ENCODE measurements at places on chromosomes 4 and X. TPM values are rescaled to one million over a fixed set of nuclear protein-coding genes. Genes with fewer than 3 reads are reported as not detected.

- no peaks in the 10 kb centered on the region for H3K27me3 ChIP-seq
- H3K27ac ChIP-seq: no peak overlapping the region
- H3K36me3 ChIP-seq: no peaks in the 10 kb centered on the region
- no peak for DNase-seq
Observed at GRCh38 chr4:13267091-13267490, 217.0 kb downstream of the RAB28 start.

- no peaks in the 10 kb centered on the region for H3K27me3 ChIP-seq
- no peak overlapping the region for H3K27ac ChIP-seq
- H3K36me3 ChIP-seq: no peaks in the 10 kb centered on the region
- no peak for DNase-seq
- H3K4me3 ChIP-seq: no peak overlapping the region
- H3K4me1 ChIP-seq: no peaks in the 10 kb centered on the region
Observed at GRCh38 chr4:92381616-92382015, 77.8 kb downstream of the GRID2 start.

- DNase-seq: no peak
- H3K36me3 ChIP-seq: no peaks in the 10 kb centered on the region
- no peak overlapping the region for H3K4me3 ChIP-seq
- H3K27me3 ChIP-seq: no peaks in the 10 kb centered on the region
- no peaks in the 10 kb centered on the region for H3K4me1 ChIP-seq
Observed at GRCh38 chr4:176778063-176778462, 14.7 kb downstream of the VEGFC start.

DNA sequence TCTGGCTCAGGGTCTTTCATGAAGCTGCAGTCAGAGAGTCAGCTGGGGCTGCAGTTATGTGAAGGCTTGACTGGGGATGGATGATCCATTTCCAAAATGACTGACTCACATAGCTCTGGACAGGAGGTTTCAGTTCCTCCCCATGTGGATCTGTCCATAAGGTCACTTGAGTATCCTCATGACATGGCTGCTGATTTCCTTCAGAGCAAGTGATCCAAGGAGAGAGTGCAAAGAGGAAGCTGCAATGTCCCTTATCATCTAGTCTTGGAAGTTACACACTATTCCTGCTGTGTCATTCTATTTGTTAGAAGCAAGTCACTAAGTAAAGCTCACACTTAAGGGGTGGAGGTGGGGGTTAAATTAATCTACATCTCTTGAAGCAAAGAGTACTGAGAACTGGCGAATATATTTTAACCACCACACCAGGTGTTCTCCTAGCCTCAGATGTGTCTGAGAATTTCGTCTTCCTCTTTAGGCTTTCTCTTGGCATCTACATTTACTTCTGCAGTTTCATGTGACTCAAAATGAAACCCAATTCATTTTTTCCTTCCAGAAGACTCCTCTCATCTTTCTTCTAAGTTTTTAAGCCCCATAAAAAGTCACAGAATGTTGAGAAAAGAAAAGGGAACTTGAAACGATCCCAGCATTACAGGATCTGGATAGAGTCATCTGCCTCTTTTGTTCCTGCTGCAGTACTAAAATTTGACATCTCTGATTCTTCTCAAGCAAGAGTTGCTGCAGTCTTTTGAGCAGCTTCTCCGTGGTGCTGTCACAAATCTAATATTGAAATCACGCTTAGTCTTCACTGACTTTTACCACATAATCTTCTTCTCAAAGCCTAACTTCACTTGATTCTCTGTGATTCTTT lies 3.8 kb upstream of the GRPR start:
- H3K36me3 ChIP-seq: no peaks in the 10 kb centered on the region
- no peak overlapping the region for H3K27ac ChIP-seq
- H3K27me3 ChIP-seq: peaks cover 15% of the 10 kb centered on the region
- H3K4me3 ChIP-seq: no peak overlapping the region

GRCh38 chrX:2498781-2499302 lies 1.9 kb downstream of the DHRSX start:
- peaks cover 11% of the 10 kb centered on the region for H3K36me3 ChIP-seq
- DNase-seq: no peak
- peak overlapping the region; percentile 76 for H3K4me3 ChIP-seq
- no peaks in the 10 kb centered on the region for H3K27me3 ChIP-seq

DNA sequence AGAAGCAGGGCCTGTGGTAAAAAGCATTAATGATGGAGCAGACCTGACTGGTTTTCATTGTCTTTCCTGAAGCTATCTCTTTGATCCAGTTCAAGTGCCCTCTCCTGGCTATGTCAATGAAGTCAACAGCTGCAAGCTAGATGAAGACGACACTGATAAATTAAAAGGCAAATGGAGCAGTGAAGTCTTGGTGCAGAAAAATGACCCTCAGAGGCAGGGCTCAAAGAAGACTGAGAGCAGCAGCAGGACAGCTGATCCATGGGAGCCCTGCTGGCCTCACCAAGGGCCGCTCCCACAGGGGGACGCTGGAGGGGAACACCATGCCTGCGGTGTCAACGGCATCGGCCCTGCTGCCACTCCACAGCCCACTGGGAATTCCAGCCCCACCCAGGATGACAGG lies 96.2 kb downstream of the RELL1 start:
- H3K4me1 ChIP-seq: no peaks in the 10 kb centered on the region
- H3K27me3 ChIP-seq: peaks cover 2% of the 10 kb centered on the region
- no peaks in the 10 kb centered on the region for H3K36me3 ChIP-seq
- no peak for DNase-seq
- H3K4me3 ChIP-seq: no peak overlapping the region

GRCh38 chrX:9518051-9518450 lies 53.2 kb downstream of the TBL1X start:
- DNase-seq: no peak
- no peaks in the 10 kb centered on the region for H3K27me3 ChIP-seq
- no peak overlapping the region for H3K4me3 ChIP-seq
- peaks cover 13% of the 10 kb centered on the region for H3K36me3 ChIP-seq

DNA sequence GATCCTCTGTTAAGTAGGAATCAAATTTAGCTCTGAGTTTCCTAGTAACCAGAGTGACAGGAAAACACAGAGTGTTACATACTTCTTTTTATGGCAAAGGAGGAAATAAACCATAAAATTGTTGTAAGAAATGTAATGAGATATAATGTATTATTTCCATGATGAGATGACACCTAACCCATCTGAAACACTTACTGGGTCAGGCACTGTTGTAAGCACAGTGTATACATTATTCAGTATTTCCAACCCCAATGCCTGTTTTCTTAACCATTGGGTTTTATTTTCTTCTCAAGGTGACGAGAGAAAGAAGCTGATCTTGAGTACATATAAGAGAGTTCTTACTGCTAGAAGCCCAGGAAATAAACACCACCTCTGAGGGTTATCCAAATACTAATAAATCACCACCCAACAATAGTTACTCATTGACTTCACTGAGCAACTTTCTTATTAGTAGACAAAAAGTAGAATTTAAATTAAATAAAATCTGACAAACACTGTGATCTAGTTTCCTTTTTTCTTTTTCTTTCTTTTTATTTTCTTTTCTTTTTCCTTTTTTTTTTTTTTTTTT lies 4.2 kb upstream of the ENAM start:
- H3K27ac ChIP-seq: no peak overlapping the region
- H3K27me3 ChIP-seq: peaks cover 1% of the 10 kb centered on the region
- no peaks in the 10 kb centered on the region for H3K36me3 ChIP-seq
- no peak for DNase-seq
- peaks cover 2% of the 10 kb centered on the region for H3K4me1 ChIP-seq
- no peak overlapping the region for H3K4me3 ChIP-seq

DNA sequence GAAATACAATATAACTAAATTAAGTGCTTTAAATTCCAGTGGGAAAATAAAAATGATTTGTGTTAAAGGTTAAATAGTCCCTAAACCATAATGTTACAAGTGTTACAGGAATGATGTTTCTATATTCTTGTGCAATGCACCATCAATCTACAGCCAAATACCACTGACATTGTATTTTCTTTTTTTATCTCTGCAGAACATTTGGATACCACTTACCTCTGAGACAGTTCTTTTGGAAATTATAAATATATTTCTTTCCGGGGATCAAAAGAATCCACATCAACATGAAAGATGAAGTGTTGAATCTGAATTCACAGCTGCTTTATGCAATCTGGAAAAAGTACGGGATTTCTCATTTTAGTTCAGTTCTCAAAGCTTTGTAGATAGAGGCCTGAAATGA lies 518.3 kb upstream of the AGA start:
- no peak for DNase-seq
- H3K27ac ChIP-seq: no peak overlapping the region
- no peaks in the 10 kb centered on the region for H3K36me3 ChIP-seq
- H3K27me3 ChIP-seq: no peaks in the 10 kb centered on the region
- no peak overlapping the region for H3K4me3 ChIP-seq
- H3K4me1 ChIP-seq: no peaks in the 10 kb centered on the region

DNA sequence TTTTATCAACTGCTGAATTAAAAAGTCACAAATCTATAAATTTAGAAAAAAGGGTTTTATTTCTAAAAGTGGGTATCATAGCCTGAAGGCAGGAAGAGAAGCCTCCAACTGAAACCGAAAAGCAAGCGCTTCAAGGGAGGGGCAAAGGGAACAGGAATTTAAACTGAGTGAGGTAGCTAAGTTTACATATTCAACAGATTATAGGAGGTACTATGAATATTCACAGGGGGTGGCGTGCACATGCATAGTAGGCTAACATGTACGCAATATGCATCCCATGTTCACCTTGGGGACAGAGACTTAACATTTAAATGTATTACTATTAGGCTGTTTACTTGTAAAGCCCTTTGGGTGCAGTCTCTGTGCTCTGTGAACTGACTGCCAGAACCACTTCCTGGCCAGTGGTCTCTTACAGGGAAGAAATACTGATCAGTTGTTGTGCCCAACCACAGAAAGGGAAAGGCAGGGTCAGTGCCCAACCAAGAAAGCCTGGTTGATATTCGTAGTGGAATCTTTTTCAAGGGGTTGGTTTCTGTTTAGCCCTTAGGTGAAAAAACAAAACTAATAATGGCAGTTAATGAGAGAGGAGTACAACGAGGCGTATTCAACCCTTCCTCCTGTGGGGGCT lies 168.7 kb upstream of the GALNTL6 start:
- no peak overlapping the region for H3K4me3 ChIP-seq
- DNase-seq: no peak
- H3K27ac ChIP-seq: no peak overlapping the region
- H3K4me1 ChIP-seq: peaks cover 10% of the 10 kb centered on the region
- H3K36me3 ChIP-seq: no peaks in the 10 kb centered on the region

GRCh38 chr4:10784621-10785020 lies 100.1 kb upstream of the CLNK start:
- H3K4me3 ChIP-seq: no peak overlapping the region
- no peak overlapping the region for H3K27ac ChIP-seq
- no peaks in the 10 kb centered on the region for H3K27me3 ChIP-seq
- no peaks in the 10 kb centered on the region for H3K36me3 ChIP-seq

- no peaks in the 10 kb centered on the region for H3K27me3 ChIP-seq
- no peaks in the 10 kb centered on the region for H3K4me1 ChIP-seq
- no peaks in the 10 kb centered on the region for H3K36me3 ChIP-seq
- no peak overlapping the region for H3K27ac ChIP-seq
Observed at GRCh38 chr4:135412213-135412612, 1210.6 kb upstream of the PABPC4L start.

DNA sequence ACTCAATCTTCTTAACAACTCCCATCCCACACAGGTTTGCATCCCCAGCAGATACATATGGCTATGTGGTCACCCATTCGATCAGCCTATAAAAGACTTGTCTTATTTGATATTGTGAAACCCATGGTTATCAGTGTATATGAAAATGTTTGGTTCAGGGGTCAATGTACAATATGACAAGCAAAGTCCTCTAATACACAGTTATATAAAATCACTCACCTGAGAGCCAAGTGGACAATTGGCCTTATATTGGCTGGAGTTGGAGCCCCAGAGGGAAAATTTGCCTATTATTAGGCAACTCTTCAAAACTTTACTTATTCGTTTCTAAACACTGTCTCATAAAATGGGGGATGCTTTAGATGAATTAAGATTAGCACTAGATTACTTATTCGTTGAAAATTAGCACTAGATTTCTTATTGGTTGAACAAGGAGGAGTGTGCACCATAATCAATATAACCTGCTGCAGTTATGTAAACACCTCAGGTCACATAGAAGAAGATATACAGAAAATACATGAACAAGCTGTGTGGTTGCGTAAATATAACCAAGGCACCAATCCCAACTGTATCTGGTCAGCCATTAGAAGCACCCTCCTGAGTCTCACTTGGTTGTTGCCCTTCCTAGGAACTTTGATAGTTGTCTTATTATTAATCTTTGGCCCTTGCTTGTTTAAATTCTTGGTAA lies 10.7 kb upstream of the ADH4 start:
- DNase-seq: no peak
- peaks cover 3% of the 10 kb centered on the region for H3K27me3 ChIP-seq
- no peak overlapping the region for H3K4me3 ChIP-seq
- no peaks in the 10 kb centered on the region for H3K36me3 ChIP-seq
- peaks cover under 1% of the 10 kb centered on the region for H3K4me1 ChIP-seq

GRCh38 chrX:46912098-46912602 lies at the start of gene JADE3:
TSS of gene JADE3 (plus strand) at chrX:46912421. CDS start at chrX:46984895, 72,474 bp downstream.
- no peak within 1 kb of the TSS for H3K27ac ChIP-seq
- peaks cover 8% of the 10 kb centered on the region for H3K4me1 ChIP-seq
- H3K27me3 ChIP-seq: peaks cover 62% of the 10 kb centered on the region
- H3K4me3 ChIP-seq: peak within 1 kb of the TSS; percentile 63
- H3K36me3 ChIP-seq: peaks cover 2% of the 10 kb centered on the region

- H3K4me3 ChIP-seq: no peak overlapping the region
- H3K4me1 ChIP-seq: no peaks in the 10 kb centered on the region
- H3K36me3 ChIP-seq: no peaks in the 10 kb centered on the region
- no peak overlapping the region for H3K27ac ChIP-seq
- H3K27me3 ChIP-seq: no peaks in the 10 kb centered on the region
Observed at GRCh38 chrX:64093761-64094160, 111.7 kb downstream of the AMER1 start.

GRCh38 chrX:30951003-30951402 lies 61.9 kb upstream of the TAB3 start:
- no peaks in the 10 kb centered on the region for H3K4me1 ChIP-seq
- no peaks in the 10 kb centered on the region for H3K36me3 ChIP-seq
- H3K27me3 ChIP-seq: peaks cover 2% of the 10 kb centered on the region
- no peak overlapping the region for H3K4me3 ChIP-seq
- DNase-seq: no peak

DNA sequence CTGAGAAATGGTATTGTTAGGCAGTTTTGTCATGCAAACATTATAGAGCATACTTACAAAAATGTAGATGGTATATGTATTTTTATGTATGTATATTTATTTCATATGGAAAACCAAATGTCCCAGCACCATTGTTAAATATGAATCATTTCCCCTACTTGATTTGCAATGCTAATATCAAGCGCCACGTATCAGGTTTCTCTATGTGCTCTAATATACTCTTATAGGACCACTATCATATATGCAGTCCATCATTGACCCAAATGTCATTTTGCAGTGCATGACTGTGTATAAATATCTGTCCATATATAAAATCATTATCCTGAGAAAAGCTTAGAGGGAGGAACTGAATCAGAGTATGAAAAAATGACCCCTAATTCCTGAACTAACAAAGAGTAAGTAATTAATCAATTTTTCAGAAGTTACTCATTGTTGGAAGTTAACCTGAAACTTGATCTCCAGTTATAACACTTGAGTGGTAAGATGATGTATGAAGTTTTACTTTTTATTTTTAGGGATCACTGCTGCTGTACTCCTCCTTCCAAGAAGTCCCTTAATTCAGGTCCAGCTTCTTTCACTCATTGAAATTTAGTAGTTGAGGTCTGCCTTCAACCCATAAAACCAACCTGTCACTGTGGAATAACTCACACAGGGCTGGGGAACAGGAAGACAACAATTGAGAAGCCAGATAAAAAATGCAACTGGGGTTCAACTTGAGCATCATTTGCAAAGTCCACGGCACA lies 134.8 kb upstream of the LDB2 start:
- no peak for DNase-seq
- H3K36me3 ChIP-seq: no peaks in the 10 kb centered on the region
- H3K27ac ChIP-seq: no peak overlapping the region
- peaks cover 2% of the 10 kb centered on the region for H3K27me3 ChIP-seq

GABRQ gene
- not detected for total RNA-seq

KLKB1 gene
- 0.33 TPM for total RNA-seq

C4orf36 gene
- not detected for total RNA-seq

TEC gene
- 1.0 TPM for total RNA-seq

GATA1 gene
- total RNA-seq: not detected

FOXR2 gene
- total RNA-seq: not detected

SOWAHD gene
- 3.1 TPM for total RNA-seq

All from activated CD4-positive, alpha-beta T cell treated with anti-CD3 and anti-CD28 coated beads, Interleukin-2, amount 10 ng/mL, durations not matched to agents 7 days and 5 days (primary cell).